ENCODE measurements at places on chromosomes 6 and 20. TPM values are rescaled to one million over a fixed set of nuclear protein-coding genes. Genes with fewer than 3 reads are reported as not detected.

- no peak overlapping the region for H3K4me3 ChIP-seq
- H3K36me3 ChIP-seq = peaks cover 16% of the 10 kb centered on the region
- no peak for DNase-seq
- no peaks in the 10 kb centered on the region for H3K27me3 ChIP-seq
These were observed 18.6 kb downstream of the ELOVL5 start for GRCh38 chr6:53330137-53330536.

DNA sequence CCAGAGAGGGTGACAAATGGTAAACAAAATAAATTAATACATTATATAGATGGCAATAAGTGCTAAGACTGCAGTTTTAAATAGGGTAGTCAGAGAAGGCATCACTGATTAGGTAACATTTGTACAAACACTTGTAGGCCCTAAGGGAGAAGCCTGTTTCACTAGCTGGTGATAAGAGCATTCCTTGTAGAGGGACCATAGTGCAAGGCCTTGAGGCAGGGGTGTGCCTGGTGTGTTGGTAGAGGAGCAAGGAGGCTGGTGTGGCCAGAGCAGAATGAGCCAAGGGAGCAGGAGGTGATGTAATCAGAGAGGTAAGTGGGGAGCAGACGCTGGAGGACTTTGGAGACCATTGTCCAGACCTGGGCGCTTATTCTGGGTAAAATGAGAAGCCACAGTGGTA is 70.7 kb downstream of the ANKRD6 start:
- no peak for DNase-seq
- H3K4me3 ChIP-seq = no peak overlapping the region
- H3K36me3 ChIP-seq = no peaks in the 10 kb centered on the region
- H3K27me3 ChIP-seq = no peaks in the 10 kb centered on the region
- H3K4me1 ChIP-seq = no peaks in the 10 kb centered on the region

The YIPF3 gene
- 47.1 TPM for total RNA-seq

- no peaks in the 10 kb centered on the region for H3K36me3 ChIP-seq
- no peak for DNase-seq
- no peak overlapping the region for H3K27ac ChIP-seq
- no peak overlapping the region for H3K4me3 ChIP-seq
- H3K4me1 ChIP-seq = no peaks in the 10 kb centered on the region
- no peaks in the 10 kb centered on the region for H3K27me3 ChIP-seq
These were observed 170.0 kb upstream of the ZNF184 start for GRCh38 chr6:27642744-27643456.

The CTCFL gene
- 0.05 TPM for total RNA-seq

Measured in thymus (tissue), 14 donors.